ENCODE measurements at places on chromosomes 16 and 17.

- H3K4me1 ChIP-seq, result peaks cover 17% of the 10 kb centered on the region
- DNase-seq, result no peak
- no peak overlapping the region for H3K4me3 ChIP-seq
- no peaks in the 10 kb centered on the region for H3K27me3 ChIP-seq
Observed at GRCh38 chr16:21997697-21998480, 3.0 kb downstream of the PDZD9 start.

GRCh38 chr16:24819462-24820040, 26.2 kb upstream of the SLC5A11 start:
- H3K4me3 ChIP-seq, result no peak overlapping the region
- H3K27me3 ChIP-seq, result no peaks in the 10 kb centered on the region
- no peak for DNase-seq
- peaks cover 13% of the 10 kb centered on the region for H3K36me3 ChIP-seq
- H3K4me1 ChIP-seq, result no peaks in the 10 kb centered on the region

DNA sequence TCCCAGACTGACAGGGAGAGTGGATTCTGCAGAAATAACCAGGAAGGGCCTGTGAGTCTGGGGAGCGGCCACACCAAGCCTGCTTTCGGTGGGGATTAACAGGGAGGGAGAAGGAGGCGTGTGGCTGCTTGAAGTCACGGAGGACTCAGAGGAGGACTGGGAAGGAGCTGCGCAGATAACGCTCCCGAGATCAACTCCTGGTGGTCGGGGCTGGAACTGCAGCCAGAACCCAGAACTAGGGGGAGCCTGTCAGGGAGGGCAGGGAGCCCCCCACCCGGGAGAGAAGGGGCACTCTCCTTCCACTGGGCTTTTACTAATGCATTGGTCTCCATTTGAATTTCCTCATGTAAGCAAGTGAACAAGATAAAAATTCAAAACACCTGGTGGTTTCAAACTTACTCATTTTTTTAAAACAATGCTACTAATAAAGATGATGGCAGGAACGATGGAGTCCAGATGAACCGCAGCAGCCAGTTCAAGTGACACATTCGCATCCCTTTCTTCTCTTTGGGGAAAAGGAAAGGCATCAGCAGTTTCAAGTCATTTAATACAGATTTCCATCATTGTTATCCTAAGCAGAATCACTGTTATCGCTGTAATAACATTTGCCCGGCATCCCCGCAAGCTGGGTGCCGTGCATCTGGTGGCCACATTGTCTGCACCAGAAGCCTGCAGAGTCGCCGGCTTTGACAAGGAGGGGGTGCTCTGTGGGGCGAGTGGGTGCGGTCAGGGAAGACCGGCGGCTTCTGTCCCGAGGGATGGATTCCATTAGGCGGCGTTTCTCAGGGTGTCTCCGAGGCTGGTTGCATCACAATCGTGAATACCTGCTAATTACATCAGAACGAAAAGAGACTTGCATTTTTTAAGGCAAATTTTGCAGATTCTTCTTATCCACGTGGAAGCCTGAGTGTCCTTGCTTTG, 183.0 kb downstream of the FOXL1 start:
- H3K4me3 ChIP-seq, result no peak overlapping the region
- H3K27me3 ChIP-seq, result peaks cover 49% of the 10 kb centered on the region
- no peaks in the 10 kb centered on the region for H3K4me1 ChIP-seq
- H3K36me3 ChIP-seq, result no peaks in the 10 kb centered on the region

- no peaks in the 10 kb centered on the region for H3K4me1 ChIP-seq
- no peak overlapping the region for H3K4me3 ChIP-seq
- no peaks in the 10 kb centered on the region for H3K27me3 ChIP-seq
- H3K36me3 ChIP-seq, result no peaks in the 10 kb centered on the region
Observed at GRCh38 chr17:68892658-68893057, 62.5 kb downstream of the ABCA8 start.

- no peak for DNase-seq
- peaks cover 9% of the 10 kb centered on the region for H3K4me1 ChIP-seq
- no peaks in the 10 kb centered on the region for H3K36me3 ChIP-seq
- H3K27ac ChIP-seq, result no peak overlapping the region
Observed at GRCh38 chr17:50022463-50023130, 27.6 kb upstream of the DLX3 start.

DNA sequence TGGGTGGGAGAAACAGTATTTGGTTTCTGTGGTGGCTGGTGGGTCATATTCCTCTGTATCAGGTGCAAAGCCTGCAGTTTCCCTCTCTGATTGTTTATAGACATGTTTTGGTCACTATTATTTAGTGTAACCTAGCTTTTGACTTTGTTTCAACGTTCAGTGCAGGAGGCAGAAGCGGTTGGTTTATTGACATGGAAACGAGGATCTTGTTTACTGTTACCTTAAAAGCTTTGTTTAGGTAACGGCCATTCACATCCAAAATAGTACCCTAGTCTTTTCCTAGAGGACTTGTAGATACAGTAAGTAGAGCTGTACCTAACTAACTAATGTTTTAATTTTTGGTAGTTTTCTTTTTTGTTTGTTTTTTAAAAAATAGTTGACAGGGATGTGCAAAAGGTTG, 3.5 kb downstream of the MSI2 start:
- H3K27ac ChIP-seq, result no peak overlapping the region
- peaks cover 32% of the 10 kb centered on the region for H3K36me3 ChIP-seq

DNA sequence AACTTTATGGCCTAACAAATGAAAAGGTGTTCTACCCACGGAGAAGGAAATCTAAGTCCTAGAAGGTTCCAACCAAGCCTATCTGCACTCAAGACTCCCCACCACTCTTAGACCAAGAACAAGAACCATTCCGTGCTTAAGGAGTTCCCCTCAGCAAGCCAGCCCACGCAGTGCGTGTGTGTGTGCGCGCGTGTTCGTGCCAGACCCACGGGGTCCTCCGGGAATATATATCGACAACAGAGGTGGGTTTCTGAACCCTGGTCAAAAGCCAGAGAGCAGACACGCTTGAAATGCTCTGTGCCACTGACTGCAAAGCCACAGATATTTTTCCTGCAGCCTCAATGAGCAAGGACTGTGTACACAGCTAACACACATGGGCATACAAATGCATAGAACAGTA, 70.7 kb downstream of the SLC39A11 start:
- peaks cover 12% of the 10 kb centered on the region for H3K36me3 ChIP-seq
- no peak overlapping the region for H3K4me3 ChIP-seq
- H3K27me3 ChIP-seq, result no peaks in the 10 kb centered on the region
- no peak overlapping the region for H3K27ac ChIP-seq

GRCh38 chr16:1197237-1197866, 27.7 kb downstream of the TPSG1 start:
- no peaks in the 10 kb centered on the region for H3K27me3 ChIP-seq
- H3K4me3 ChIP-seq, result no peak overlapping the region
- no peak overlapping the region for H3K27ac ChIP-seq
- no peak for DNase-seq

DNA sequence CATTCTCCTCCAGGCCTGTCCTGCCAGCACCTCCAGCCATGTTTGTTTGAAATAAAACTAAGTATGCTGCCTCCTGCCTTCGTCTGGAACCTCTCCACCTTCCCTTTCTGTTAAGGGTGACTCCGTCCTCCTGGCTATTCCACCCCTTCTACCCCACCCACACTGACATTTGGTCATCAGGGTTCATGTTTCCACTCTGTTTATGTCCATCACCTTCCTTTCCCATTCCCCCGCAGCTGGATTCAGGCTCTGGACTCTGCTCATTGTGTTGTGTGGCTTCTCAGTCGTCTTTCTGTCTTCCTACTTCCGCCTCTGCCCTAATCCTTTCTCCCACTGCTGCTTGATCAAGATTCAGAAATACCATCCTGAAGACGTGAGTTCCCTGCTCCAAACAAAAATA, 28.6 kb downstream of the EPN2 start:
- H3K36me3 ChIP-seq, result no peaks in the 10 kb centered on the region
- H3K4me3 ChIP-seq, result no peak overlapping the region
- DNase-seq, result no peak
- no peak overlapping the region for H3K27ac ChIP-seq
- H3K27me3 ChIP-seq, result peaks cover 56% of the 10 kb centered on the region
- H3K4me1 ChIP-seq, result peaks cover 12% of the 10 kb centered on the region

DNA sequence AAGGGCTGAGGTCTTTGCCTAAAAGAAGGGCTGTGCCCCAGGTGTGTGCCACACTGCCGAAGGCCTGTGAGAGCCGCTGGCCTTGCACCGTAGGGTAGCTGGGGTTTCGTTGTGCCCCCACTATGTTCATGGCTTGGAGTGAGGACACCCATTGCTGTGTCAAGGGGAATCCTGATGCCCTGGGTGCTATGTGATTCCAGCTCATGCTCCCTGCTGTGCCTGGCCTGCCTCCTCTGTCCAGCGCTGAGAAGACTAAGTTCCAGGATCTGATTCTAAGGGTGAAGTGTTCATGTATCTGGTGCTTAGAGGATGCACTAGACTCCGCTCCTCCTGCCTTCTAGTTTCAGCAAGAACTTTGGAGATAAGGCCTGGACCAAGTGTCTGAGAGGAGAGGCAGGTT, 47.4 kb downstream of the SREBF1 start:
- DNase-seq, result no peak
- no peak overlapping the region for H3K27ac ChIP-seq
- H3K36me3 ChIP-seq, result no peaks in the 10 kb centered on the region
- H3K4me3 ChIP-seq, result no peak overlapping the region
- H3K27me3 ChIP-seq, result no peaks in the 10 kb centered on the region

GRCh38 chr16:66572356-66572755, 6.1 kb downstream of the CMTM1 start:
- peaks cover under 1% of the 10 kb centered on the region for H3K36me3 ChIP-seq
- no peak for DNase-seq
- peaks cover 6% of the 10 kb centered on the region for H3K27me3 ChIP-seq
- peaks cover 16% of the 10 kb centered on the region for H3K4me1 ChIP-seq

- no peaks in the 10 kb centered on the region for H3K27me3 ChIP-seq
- H3K36me3 ChIP-seq, result no peaks in the 10 kb centered on the region
- no peak overlapping the region for H3K27ac ChIP-seq
- no peak for DNase-seq
- H3K4me1 ChIP-seq, result peaks cover 30% of the 10 kb centered on the region
Observed at GRCh38 chr17:61235001-61235826, 164.4 kb upstream of the TBX2 start.

GRCh38 chr16:85541181-85541580, 71.9 kb upstream of the GSE1 start:
- no peaks in the 10 kb centered on the region for H3K36me3 ChIP-seq
- H3K4me1 ChIP-seq, result no peaks in the 10 kb centered on the region

DNA sequence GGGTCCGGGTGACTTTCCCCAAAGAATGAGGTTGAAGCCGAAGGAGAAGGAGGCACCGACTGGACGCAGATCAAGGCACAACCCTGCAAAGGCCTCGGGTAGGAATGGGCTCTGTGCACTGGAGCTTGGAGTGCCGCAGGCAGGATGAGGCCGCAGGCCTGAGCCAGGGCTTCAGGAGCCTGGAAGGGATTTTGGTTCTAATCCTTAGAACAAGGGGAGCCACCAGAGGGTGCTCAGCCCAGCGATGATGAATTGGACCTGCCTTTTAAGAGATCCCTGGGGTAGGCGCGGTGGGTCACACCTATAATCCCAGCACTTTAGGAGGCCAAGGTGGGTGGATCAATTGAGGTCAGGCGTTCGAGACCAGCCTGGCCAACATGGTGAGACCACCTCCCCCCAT, 8.1 kb downstream of the CIBAR2 start:
- no peak for DNase-seq
- H3K27me3 ChIP-seq, result no peaks in the 10 kb centered on the region
- no peak overlapping the region for H3K27ac ChIP-seq

DNA sequence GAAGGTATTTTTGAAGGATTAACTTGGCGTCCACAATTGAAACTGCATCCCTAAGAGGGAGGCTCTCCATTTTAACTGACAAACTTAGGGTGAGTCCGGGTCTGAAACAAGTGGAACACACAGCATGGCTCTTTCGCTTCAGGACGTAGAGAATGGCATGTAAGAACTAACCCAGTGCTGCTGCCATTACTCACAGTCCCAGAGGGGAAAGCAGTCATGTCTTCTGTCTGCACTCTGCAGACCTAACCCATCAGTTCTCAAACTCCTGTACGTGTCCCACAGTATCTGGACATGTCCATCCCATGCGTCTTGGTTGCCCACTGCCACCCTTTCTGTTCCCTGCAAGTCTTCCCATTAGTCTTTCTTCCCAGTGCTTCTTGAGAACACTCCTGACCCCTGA, 563 bp downstream of the ST6GALNAC1 start:
- H3K36me3 ChIP-seq, result peaks cover 4% of the 10 kb centered on the region
- H3K4me1 ChIP-seq, result peaks cover 22% of the 10 kb centered on the region
- H3K27ac ChIP-seq, result no peak overlapping the region
- H3K4me3 ChIP-seq, result peak overlapping the region; percentile 68
- DNase-seq, result no peak

DNA sequence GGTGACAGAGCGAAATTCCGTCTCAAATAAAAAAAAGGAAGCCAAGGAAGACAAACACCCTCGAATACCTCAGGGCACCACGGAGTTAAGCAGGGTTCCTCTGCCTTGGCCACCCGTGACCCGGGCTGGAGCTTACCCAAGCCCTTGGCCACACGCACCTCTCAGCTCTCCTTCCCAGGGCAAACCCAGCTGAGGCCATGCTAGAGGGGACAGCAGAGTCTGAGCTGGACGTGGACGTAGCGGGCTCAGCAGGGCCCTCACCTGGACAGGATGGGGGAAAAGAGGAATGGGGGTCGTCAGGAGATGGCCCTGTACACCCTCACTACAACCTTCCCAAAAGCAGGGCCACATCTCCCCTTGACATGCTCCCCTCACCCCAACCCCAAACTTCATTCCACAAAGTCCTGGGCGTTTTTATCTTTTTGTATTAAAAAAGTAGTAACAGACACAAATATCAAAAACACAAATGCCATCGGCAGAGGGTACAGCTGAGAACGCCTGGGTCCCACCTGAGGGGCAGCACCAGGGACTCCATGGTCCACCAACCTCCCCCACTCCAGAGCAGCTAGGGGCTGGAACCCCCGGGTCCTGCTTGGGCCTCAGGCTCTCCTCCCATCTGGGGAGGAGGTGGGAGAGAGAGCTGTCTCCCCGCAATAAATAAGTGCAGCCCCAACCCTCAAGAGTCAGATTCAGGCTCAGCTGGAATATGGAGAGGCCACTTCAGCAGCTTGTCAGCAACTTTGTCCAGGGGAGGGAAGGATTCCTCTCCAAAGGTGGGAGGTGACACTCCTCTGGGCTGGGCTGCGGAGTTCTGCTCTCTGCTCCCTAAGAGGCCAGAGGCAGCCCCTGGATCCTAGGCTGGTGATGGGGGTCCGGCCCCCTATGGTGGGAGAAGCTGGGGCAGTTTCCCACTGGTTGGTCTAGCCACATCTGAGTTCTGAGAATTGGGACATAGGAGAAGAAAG, 11.9 kb downstream of the PER1 start:
- no peaks in the 10 kb centered on the region for H3K4me1 ChIP-seq
- H3K36me3 ChIP-seq, result peaks cover 7% of the 10 kb centered on the region
- no peak overlapping the region for H3K4me3 ChIP-seq
- no peak for DNase-seq

- peaks cover 15% of the 10 kb centered on the region for H3K36me3 ChIP-seq
- peak overlapping the region; percentile 35 for H3K27ac ChIP-seq
- H3K4me1 ChIP-seq, result peaks cover 77% of the 10 kb centered on the region
- no peak overlapping the region for H3K4me3 ChIP-seq
Observed at GRCh38 chr17:80873307-80873951, 118.2 kb upstream of the CHMP6 start.
